ENCODE measurements at places on chromosomes 4 and X. TPM values are rescaled to one million over a fixed set of nuclear protein-coding genes. Genes with fewer than 3 reads are reported as not detected.

The XAGE1B gene
- polyA plus RNA-seq = not detected

GRCh38 chrX:109739625-109740432 is 6.8 kb upstream of the ACSL4 start:
- no peak for DNase-seq

DNA sequence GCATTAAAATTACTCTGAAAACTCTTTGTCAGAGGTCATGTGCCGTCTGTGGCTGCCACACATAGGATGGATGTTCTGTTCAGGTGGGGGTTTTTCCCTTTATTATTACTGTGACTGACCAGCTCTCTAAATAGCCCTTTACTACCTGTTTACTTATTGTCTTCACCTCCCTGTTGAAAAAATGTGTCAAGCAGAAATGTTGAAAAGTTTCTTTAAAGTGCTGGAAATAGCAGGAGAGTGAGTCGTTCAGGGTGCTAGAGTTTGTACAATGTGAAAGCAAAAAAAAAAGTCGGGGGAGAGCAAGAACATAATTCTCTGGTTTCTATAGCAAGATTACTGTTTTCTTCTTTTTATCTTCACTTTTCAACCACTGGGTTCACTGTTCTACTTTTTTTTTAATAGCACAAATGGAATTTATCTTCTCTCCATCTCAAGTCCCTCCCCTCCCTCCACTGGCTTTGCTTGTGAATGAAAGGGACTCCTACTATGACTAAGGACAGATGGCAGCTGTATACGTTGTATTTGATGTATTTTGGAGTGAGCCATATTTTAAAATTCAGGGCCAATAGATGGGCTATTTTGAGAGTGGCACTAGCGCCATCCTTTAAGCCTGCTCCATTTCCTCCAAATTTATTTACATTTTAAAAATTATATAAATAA is 33.3 kb downstream of the ARX start:
- DNase-seq = no peak

GRCh38 chr4:180060159-180060889 is 2182.9 kb upstream of the TENM3 start:
- DNase-seq = no peak

GRCh38 chr4:25020236-25020635 is 10.5 kb downstream of the LGI2 start:
- DNase-seq = no peak

- no peak for DNase-seq
Measured at GRCh38 chrX:63934791-63935190, 149.8 kb upstream of the ARHGEF9 start.
